ENCODE measurements at places on chromosomes 16 and 17.

- H3K36me3 ChIP-seq: no peaks in the 10 kb centered on the region
- no peaks in the 10 kb centered on the region for H3K4me1 ChIP-seq
- DNase-seq: no peak
- H3K27ac ChIP-seq: no peak overlapping the region
- H3K4me3 ChIP-seq: no peak overlapping the region
These were observed 36.0 kb downstream of the WFDC1 start for GRCh38 chr16:84330685-84331050.

DNA sequence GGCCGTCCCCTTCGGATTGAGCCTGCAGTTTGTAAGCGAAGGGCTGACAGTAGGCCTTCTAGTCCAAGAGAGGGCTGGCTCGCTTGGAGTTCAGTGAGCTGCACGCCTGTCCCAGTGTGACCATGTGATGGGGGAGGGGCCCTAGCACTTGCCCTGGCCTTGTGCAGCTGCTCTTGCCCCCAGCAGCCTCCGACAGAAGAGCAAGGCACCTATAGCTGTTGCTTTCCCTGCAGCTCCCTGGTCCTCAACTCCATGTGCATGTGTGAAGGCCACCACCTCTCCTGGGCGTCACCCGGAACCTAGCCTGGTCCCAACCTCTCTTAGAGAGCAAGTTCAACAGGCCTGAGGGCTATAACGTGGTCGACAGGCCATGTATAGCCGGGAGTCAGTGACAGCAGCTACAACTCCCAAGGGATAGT, 5.6 kb downstream of the SPHK1 start:
- no peak overlapping the region for H3K27ac ChIP-seq
- peaks cover 41% of the 10 kb centered on the region for H3K4me1 ChIP-seq
- no peaks in the 10 kb centered on the region for H3K27me3 ChIP-seq
- H3K36me3 ChIP-seq: peaks cover 52% of the 10 kb centered on the region
- no peak overlapping the region for H3K4me3 ChIP-seq

DNA sequence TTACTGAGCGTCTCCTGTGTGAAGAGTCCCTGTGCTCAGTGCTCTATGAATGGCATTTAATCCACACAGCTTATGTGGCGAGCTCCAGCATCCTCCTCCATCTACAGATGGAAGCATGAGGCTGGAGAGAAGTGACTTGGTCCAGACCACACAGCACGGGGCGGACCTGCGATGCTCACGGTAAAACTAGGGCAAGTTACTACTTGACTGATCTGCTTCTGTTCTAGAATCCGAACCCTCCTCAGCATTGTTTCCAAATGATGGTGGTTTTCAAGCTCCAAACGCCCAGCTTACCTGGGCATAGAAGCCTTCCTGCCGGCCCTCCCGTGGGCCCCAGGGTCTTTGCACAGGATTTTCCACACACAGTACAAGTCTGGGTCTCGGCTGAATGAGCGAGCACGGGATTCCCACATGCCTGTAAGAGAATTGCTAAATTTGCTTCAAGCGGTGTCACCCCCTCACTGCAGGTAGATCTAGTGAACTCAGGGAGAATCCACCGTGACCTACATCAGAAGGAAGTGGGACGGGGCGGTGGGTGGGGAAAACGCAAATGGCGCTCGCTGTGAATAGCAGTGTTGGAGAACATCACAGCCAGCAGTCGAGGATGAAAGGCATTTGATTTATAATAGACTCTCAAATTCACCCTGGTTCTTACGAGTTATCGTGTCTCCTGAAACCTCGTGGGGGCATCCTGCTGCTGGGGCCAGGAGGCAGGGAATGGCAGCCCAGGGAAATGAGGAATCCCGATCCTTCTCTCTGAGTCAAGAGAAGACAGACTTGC, 101.1 kb downstream of the CMIP start:
- H3K27ac ChIP-seq: no peak overlapping the region
- DNase-seq: no peak
- H3K27me3 ChIP-seq: no peaks in the 10 kb centered on the region
- H3K36me3 ChIP-seq: peaks cover 4% of the 10 kb centered on the region

GRCh38 chr17:32936186-32936893, 8.4 kb downstream of the TMEM98 start:
- H3K4me3 ChIP-seq: no peak overlapping the region
- no peak for DNase-seq
- no peak overlapping the region for H3K27ac ChIP-seq

DNA sequence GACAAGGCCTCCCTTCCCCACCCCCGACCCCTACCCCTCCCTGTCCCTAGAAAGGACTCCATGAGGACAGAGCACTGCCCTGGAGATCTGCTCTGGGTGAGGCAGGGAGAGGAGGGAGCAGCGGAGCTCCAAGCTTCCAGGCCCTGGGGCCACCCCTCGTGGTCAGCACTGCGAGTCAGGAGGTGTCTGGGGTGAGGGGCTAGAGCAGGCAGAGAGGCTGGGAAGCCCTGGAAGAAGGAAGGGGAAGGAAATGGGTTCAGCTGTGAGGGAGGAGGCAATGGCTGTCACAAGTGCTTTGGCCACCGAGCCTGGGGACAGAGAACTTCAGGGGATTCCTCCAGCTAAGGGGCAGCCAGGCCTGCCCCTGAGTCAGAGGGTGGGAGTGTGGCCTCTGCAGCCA, 28.2 kb upstream of the DNAI2 start:
- no peak overlapping the region for H3K27ac ChIP-seq
- DNase-seq: no peak
- H3K4me1 ChIP-seq: peaks cover 8% of the 10 kb centered on the region
- peaks cover 40% of the 10 kb centered on the region for H3K27me3 ChIP-seq

DNA sequence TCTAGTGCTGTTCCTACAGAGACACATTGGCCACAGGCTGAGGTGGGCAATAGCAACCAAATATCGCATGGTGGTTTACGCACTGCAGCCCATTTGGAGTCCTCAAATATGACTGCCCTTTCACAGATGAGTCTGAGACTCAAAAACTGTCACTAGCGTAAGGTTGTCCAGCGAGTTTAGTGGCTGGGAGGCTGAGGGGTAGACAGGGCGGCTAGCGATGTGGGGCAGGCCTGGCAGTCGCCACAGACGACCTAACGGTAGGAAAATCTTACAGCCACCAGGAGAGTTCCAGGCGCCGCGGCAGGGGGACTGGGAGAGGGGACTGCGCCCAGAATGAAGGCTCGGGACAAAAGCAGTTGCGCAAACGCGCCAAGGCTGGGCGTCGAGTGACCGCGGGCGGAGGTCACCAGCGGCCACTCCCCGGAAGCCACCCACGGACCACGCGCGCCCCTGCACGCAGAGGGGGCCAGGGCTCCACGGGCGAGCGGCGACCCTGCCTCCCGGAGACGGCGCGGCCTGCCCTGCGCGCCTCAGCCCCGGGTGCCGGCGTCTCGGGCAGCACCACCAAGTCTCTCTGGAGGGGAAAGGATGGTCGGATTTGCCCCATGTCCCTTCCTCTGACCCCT, 699 bp upstream of the MAP1LC3B start:
- H3K36me3 ChIP-seq: peaks cover 1% of the 10 kb centered on the region
- DNase-seq: peak; percentile 62
- no peaks in the 10 kb centered on the region for H3K27me3 ChIP-seq
- H3K4me3 ChIP-seq: peak overlapping the region; percentile 71
- no peak overlapping the region for H3K27ac ChIP-seq
- H3K4me1 ChIP-seq: peaks cover 15% of the 10 kb centered on the region

GRCh38 chr17:80107231-80108021, 6.0 kb downstream of the GAA start:
- peaks cover 50% of the 10 kb centered on the region for H3K27me3 ChIP-seq
- H3K4me3 ChIP-seq: no peak overlapping the region
- no peak overlapping the region for H3K27ac ChIP-seq
- peaks cover 3% of the 10 kb centered on the region for H3K36me3 ChIP-seq

DNA sequence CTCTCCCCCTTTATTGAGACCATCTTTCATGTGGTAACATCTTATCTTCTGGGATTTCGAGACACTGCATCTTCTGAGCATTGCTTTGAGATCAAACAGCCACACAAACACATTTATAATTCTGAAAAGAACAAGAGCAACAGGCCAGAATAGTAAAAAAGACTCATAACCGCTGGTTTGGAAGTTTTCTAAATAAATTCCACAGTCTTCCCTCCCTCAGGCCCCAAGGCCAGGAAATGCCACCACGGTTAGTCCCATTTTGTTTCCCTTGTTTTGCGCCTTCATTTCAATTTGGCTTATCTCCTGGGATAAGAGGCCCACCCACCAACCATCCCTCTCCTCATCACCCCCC, 25.3 kb downstream of the LITAF start:
- DNase-seq: peak; percentile 17
- H3K4me3 ChIP-seq: no peak overlapping the region
- H3K4me1 ChIP-seq: peaks cover 5% of the 10 kb centered on the region
- H3K27ac ChIP-seq: no peak overlapping the region

- no peak for DNase-seq
- H3K27me3 ChIP-seq: no peaks in the 10 kb centered on the region
- H3K27ac ChIP-seq: no peak overlapping the region
- peaks cover 78% of the 10 kb centered on the region for H3K36me3 ChIP-seq
- H3K4me3 ChIP-seq: no peak overlapping the region
These were observed 30.3 kb upstream of the RCVRN start for GRCh38 chr17:9935408-9935807.

GRCh38 chr17:15444805-15445204, 22.6 kb downstream of the CDRT4 start:
- H3K27me3 ChIP-seq: no peaks in the 10 kb centered on the region
- peak; percentile 76 for DNase-seq
- no peak overlapping the region for H3K27ac ChIP-seq

DNA sequence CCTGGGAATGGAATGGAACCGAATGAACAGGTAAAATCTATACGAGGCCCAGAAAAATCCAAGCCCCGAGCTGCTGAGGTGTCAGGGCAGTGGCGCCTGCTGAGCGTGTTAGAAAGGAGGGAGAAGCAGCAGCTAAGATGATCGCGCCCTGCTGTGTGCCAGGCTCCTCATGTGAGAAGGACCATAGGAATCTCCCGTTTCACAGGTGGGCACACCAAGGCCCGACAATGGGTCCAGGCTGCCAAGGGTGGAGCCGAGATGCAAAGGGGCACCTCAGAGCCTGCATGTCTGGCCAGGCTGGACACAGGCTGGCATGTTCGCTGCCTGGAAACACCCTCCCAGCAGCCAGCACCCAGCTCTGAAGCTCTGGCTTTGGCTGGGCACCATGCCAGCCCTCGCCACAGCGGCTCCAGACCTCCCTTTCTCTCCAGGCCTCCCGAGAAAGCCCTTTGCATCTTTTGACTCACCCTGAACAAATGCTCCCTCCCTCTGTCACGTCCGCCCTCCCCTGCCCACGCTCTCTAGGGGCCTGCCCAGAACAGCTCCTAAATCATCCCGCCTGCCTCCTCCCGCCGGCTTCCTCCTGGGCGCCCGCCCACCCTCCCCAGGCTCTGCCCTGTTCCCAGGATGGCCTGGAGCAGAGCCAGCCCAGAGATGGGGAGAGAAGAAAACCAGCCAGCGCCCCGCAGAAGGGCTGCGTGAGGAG, 217.8 kb upstream of the GSE1 start:
- peaks cover 66% of the 10 kb centered on the region for H3K4me1 ChIP-seq
- DNase-seq: peak; percentile 99
- H3K4me3 ChIP-seq: no peak overlapping the region
- H3K36me3 ChIP-seq: no peaks in the 10 kb centered on the region

- no peaks in the 10 kb centered on the region for H3K27me3 ChIP-seq
- peak; percentile 50 for DNase-seq
- peaks cover 20% of the 10 kb centered on the region for H3K4me1 ChIP-seq
These were observed 36.7 kb downstream of the ARHGAP17 start for GRCh38 chr16:24978370-24978914.

DNA sequence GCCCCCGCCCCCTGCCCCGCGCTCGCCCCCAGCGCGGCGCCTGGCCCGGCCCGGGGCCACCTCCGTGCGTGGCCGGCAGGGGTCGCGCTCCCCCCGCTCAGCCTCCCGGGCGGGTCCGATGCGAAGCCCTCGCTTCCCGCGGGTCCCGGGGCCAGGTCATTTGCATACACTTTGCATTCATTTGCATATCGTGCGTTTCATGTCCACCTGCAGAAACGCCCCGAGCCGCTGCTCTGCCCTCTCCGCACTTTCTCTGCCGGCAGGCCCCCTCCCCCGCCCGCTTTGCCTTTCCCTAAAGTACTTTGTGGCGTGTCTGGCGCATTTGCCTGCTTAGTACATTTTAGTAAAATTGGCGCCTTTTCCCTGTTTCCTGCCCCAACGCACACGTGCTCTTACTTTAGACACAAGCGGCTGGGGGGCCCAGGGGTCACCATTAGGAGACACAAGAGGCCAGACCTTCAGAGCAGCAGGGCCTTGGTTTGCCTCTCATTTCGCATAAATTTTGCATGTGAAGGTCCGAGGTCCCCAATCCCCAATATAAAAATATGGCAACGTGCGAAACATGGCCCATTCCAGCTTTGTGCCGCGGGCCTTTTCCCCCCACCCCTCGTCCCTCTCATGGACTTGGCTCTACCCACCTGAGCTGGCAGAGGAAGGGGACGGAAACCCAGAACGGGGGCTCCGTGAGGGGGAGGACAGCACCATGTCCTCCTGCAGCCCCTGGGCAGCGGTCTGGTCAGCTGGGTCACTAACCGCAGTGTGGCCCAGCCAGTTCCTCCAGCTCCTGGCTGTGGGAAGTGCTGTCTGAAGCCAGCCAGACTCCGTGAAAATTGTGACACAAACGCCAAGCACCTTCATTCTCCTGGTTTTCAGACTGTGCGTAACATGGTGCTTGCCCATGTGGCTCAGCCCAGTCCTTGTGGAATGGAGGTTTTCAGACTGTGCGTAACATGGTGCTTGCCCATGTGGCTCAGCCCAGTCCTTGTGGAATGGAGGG, 34.8 kb downstream of the CBFA2T3 start:
- no peak for DNase-seq
- H3K27me3 ChIP-seq: peaks cover 64% of the 10 kb centered on the region
- H3K4me1 ChIP-seq: peaks cover 12% of the 10 kb centered on the region
- peaks cover 2% of the 10 kb centered on the region for H3K36me3 ChIP-seq

DNA sequence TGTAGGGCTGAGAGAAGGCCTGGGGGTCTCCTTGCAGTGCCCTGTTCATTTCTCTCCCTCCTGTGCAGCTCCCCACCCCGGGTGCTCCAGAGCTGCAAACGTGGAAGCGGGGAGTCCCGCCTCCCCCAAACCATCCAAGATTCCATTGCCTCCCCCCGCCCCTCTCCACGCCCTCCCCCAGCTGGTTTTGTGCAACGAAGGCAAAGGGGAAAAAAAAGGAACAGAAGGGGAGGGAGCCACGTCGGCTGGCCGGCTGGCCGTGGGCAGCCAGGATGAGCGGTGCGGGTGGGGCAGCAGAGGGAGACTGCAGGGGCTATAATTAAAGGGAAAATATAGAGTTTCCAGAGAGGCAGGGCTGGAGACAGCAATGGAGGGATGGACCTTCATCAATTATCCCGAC, 1.7 kb upstream of the COL1A1 start:
- H3K4me1 ChIP-seq: peaks cover 40% of the 10 kb centered on the region
- H3K4me3 ChIP-seq: no peak overlapping the region
- H3K27me3 ChIP-seq: no peaks in the 10 kb centered on the region
- no peak overlapping the region for H3K27ac ChIP-seq
- DNase-seq: no peak
- H3K36me3 ChIP-seq: peaks cover 12% of the 10 kb centered on the region
